ENCODE measurements at places on chromosomes 5 and 9.
A peak's percentile ranks its signal among the peaks of the same experiment; 100 is the strongest.

GRCh38 chr9:127968042-127968441 lies 12.7 kb downstream of the EEIG1 start:
- DNase-seq = peak; percentile 58

DNA sequence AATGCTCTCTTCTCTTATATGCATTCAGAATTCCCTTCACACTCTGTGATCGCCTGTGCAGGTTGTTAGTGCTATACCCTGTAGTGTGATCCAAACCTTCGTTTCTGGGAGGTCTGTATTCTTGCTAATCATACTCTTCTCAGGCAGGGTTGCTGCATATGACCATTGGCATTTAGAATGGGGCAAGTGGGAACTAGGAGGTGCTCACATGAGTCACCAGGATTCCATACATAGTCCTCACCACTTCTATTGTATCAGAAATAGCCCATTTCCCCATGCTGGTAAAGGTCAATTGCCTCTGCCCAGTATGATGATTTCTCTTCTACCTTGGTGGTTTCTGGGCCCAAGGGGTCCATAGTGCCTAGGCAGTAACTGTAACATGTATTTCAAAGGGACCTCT lies 443.5 kb upstream of the CDH6 start:
- no peak for DNase-seq

DNA sequence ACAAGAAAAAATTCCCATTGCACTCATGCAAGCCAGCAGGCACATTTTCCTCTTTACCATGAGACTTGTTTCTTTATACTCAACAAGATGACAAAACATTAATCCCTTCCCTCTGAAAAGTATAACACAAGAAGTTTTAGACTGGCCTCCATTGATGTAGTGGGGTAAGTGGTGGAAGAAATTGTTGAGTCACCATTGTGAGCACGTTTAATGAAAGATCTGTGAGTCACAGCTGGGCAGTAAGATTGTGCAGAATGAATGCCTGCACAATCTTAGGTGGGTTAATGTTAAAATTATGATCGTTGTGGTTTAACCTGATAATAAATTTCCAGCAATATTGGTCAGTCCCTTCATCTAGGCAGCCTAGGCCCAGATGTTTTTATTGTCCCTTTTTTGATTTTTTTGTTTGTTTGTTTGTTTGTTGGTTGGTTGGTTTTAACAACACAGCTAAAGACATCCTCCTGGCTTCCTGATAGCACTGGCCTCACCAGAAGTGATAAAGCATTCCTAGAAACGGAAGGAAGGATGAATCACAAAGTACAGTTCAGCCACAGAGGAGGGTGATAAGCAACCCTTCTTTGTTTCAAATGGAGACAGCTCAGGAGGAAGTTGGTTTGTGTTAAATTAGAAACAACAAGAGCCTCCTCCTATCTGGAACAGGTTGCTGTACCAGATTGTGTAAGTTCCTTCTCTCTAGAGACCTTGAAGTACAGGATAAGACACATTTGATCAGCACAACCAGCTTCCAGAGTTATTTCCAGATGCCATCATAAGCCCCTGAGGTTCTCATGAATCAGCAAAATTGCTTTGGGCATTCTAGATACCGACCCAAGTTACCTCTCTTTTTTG lies 40.3 kb downstream of the SLC24A2 start:
- peak; percentile 30 for DNase-seq

DNA sequence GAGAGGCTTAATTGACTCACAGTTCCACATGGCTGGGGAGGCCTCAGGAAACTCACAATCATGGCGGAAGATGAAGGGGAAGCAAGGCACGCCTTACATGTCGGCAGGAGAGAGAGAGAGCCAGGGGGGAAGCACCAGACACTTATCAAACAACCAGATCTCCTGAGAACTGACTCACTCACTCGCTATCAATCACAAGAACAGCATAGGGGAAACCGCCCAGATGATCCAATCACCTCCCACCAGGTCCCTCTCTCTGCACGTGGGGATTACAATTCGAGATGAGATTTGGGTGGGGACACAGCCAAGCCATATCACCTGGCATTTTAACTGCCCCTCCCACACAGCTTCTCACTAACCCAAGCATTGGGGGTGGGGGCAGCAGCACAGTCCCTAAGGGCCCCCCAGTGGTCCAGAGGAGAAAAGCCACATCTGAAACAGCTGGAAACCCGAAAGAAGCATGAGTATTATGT lies 76.1 kb upstream of the ASS1 start:
- DNase-seq = peak; percentile 45

DNA sequence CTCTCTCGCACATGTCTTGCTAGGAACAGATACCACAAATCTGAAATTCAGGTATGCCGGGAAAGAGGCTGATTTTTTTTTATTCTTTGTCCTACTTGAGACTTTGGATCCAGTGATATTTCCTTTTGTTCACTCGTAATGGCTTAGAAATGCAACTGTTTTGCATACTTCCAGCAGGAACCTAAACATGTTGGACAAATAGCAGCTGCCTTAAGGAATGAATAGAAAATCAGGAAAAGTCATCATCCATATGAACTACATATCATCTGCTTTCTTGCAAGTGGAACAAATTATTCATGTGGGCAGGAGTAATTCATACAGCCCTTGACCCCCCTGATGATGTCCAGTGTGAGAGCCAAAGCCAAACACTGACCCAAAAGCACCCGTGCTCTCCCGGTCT lies 17.4 kb downstream of the TTC39B start:
- DNase-seq = no peak

DNA sequence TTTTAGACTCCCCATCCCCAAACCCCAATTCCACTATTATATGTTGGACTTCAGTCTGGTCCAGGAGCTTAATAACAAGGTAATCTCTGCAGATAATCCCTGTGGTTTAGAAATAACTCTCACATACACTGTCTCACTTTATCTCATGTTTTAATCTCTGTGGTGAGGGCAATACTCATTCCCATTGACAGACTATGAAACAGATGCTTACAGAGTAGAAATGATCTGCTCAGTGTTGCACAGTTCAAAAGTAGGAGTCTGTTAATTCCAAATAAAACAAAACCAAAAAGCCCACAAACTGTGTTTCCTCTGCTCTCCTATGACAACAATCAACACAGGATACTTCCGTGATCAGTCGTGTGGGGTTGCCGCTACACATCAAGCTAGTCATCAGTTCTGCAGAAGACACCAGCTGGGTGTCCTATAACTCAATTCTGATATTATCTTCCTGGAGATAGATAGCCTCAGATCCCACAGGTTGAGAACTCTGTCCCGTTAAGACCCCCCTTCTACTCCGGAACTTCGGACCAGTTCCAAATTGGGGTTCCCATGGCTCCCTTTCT lies 26.3 kb upstream of the FANCC start:
- no peak for DNase-seq

- DNase-seq = no peak
Measured at GRCh38 chr9:97425336-97425972, 13.6 kb downstream of the TDRD7 start.

DNA sequence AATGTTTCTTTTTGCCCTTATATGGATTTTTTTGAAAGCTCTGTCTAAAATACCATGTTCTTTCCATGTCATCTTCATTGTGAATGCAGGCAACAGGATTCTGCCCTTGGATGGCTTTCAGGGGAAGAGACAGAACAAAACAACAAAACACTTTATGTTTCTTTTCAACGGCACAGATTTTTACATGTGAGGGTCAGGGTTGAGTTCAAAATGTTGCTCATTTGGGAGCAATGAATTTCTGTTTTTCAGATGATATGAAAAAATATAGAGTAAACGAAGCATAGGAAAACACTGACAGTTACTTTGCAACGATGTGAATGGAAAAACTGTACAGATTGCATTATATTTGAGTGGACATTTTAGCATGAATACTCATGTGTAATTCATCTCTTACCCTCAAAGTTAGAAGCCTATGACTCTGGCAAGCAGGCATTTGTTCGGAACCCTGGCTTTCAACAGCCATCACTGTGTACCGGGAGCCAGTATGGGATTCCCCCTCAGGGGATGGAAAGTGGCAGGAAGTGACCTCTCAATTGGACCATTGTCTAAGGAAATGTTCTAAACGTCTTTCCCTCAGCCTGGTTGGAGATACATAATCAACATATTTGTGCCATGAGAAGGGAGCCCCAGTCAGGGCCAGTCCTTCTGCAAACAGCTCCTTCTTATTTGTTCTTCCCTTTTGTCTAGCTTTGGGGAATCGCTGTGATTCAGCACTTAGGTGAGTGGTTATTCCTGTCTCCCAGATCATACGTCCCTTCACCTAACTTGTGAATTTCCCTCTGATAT lies 153.9 kb upstream of the MEF2C start:
- DNase-seq = no peak

DNA sequence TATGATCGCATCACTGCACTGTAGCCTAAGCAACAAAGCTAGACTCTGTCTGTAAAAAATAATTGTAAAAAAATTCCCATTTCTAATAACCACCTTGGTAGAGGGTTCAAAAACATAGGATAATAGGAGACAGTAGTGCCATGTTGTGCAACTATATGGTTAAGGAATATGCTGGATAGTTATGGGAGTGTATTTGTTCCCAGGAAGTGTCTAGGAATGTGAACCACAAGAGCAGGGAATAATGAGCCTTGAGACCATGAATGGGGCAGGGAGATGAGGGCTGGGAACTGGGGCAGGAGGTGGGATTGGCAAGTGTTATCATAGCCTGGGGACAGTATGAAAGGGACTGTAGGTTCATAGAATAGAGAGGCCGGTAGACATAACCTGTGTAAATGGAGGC lies 50.4 kb downstream of the RUSC2 start:
- no peak for DNase-seq

DNA sequence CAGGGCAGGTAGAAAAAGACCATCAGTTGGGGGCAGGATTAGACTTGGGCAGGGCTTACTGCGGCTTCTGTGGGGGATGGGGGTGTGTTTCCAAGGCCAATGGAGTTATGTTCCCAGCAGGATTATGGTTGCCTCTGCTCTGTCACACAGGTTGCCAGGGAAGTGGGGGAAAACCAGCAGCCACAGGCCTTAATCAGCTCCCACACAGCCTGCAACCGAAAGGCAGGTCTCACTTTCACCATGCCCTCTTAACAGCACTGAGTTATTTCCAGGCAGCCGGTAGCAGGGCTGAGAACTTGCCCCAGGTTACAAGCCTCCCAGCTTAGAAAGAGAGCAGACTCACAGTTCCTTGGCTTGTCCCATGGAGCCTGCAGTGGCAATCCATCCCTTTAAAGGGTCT lies 205.5 kb downstream of the FGF10 start:
- no peak for DNase-seq
